ENCODE measurements at places on chromosomes 6 and 20. TPM values are rescaled to one million over a fixed set of nuclear protein-coding genes. Genes with fewer than 3 reads are reported as not detected.
A peak's percentile ranks its signal among the peaks of the same experiment; 100 is the strongest.

Gene MAVS
- total RNA-seq: 35.7 TPM

Gene OR2J2
- total RNA-seq: not detected

- DNase-seq: no peak
Observed at GRCh38 chr20:51070621-51071020, 47.7 kb upstream of the KCNG1 start.

- no peak for DNase-seq
Observed at GRCh38 chr6:8947900-8948299, 512.6 kb upstream of the SLC35B3 start.

Gene MYBL2
- 0.78 TPM for total RNA-seq

DNA sequence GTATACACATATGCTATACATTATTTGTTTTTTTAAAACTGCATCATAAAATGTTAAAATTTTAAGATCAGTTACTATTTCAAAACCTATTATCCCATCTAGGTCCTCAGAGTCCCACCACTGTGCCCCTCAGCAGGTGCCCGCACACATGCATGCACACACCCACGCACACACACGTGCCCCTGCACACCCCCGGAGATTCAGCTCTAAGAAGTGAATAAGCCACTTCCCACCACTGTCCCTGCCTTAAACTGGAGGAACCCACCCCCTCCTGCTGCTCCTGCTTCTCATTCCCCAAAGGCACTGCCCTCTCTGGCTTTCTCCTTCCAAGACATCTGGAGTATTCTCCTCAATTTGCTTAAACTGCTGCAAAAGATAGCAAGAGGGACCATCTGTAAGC lies 5.4 kb upstream of the FAM210B start:
- DNase-seq: no peak

GRCh38 chr20:11766961-11767360 lies 150.7 kb upstream of the BTBD3 start:
- no peak for DNase-seq

Gene ELOVL4
- total RNA-seq: 0.13 TPM

Gene TMEM217
- not detected for total RNA-seq

DNA sequence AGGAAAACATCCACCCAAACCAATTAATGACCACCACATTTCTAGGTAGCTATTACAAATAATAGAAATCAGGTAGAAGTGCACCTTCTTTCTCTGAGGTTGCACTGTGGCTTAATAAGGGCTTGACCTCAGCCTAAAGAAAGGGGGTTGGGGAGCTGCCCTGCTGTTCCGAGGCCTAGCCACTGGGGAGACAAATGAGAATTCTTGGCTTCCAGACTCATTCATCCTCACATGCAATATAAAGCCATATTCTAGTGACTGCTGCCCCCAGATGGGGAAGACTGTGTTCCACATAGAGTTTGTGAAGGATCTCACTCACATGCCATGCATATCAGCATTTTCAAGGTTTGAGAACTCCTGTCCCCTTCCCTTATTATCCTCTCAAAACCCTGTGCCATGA lies 22.9 kb downstream of the SAYSD1 start:
- DNase-seq: no peak

Gene CYB5R4
- total RNA-seq: 13.2 TPM

DNA sequence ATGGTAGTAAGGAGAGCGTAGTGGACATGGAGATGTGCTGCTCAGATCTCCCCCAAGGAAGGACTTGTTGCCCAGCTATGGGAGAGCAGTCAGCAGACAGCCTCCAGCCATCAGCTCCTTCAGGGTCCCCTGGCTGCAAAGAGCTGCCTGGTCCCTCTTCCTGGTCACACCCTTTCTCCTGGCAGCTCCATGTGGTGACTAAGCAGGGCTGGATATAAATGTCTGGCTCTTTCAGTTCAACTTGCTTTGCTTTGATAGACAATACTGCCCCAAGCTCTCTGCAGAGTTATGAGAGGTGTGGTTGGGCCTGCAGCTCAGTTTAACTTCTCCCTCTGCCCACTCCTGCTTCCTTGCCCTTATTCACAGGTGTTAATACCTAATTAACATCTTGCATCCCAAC lies 64.1 kb upstream of the DDR1 start:
- DNase-seq: no peak

DNA sequence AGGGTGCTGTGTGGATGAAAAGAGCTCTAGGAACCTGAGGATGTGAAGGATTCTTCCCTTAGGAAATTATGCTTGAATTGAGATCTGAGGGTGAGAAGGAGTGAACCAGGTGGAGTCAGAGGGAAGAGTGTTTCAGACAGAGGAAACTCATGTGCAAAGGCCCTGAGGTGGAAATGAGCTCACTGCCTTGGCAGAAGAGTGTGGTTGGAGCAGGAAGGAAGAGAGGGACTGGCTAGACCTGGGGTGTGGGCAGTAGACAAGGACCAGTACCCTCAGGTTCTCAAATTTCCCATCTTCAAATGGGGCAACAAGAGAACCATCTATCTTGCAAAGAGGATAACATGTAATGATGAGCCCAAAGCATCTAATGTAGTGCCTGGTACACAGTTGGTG lies 24.0 kb upstream of the GTSF1L start:
- DNase-seq: no peak

Gene SOBP
- 15.6 TPM for total RNA-seq

GRCh38 chr6:70811788-70812187 lies 144.1 kb downstream of the SMAP1 start:
- no peak for DNase-seq

Gene CYP39A1
- 4.7 TPM for total RNA-seq

DNA sequence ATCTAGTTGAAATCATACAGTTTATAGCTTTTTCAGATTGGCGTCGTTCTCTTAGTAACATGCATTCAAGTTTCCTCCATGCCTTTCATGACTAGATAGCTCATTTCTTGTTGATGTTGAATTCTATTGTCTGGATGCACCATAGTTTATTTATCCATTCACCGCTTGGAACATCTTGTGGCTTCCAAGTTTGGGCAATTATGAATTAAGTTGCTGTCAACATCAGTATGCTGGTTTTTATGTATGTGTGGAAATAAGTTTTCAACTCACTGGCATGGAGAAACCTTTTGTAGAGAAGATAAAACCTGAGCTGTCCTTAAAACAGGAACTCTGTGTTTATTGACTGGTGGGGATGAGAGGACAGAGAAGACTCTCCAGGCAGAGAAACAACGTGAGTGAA lies 248.0 kb downstream of the CDC5L start:
- no peak for DNase-seq

- DNase-seq: no peak
Observed at GRCh38 chr20:51523276-51524013, 19.1 kb downstream of the NFATC2 start.

Gene C20orf144
- total RNA-seq: not detected

GRCh38 chr20:10800288-10800687 lies 126.5 kb upstream of the JAG1 start:
- no peak for DNase-seq

DNA sequence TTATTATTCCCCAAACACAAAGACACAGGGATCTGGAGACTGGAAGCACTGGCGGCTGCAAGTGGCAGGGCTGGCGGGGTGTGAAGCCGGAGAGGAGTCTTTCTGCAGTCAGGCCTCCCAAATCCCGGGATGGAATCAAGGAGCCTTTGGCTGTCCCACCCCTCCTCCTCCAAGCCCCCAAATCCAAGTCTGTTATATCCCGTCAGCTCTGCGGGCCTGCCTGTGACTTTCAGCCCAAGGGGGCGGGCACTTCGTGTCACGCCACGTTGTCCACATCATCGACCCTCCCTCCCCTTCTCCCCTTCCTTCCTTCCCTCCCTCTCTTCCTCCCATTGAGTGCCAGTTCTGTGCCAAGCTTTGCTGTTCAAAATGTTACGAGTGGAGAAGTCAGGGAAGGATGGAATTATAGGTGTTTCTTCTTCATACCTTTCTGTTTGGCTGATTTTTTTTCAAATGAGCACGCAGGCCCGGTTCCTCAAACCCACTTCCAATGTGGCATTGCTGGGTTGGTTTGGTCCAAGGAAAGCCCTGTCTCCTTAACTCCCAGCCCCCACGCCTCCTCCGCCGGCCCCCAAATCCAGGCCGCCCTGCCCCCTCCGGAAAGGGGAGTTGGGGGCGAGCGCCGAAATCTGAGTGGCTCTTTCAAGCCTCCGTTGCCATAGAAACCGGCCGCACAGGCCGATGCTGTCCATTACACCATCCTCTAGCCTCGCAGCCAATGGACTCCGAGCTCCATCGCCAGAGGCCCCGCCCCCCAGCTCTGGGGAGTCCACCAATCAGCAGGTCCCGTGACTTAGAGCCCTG lies 12.7 kb downstream of the ZCCHC3 start:
- DNase-seq: peak; percentile 99

DNA sequence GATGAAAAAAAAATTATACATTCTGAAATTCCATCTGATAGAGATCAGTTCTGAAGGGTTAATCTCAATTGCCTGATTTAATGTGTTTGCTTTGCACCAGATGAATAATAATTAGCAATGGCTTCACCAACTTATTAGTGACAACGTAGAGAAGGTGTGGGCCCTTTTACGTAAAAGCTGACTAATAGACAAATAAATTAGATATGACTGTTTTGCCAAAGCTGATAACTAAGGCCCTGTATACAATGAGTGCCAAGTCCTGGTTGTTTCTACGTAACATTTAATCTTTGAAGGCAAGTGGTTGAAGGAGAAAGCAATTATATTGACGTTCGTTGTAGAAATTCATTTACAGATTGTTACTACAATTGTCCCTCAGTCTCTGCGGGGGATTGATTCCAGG lies 10.8 kb downstream of the SGK1 start:
- DNase-seq: no peak

DNA sequence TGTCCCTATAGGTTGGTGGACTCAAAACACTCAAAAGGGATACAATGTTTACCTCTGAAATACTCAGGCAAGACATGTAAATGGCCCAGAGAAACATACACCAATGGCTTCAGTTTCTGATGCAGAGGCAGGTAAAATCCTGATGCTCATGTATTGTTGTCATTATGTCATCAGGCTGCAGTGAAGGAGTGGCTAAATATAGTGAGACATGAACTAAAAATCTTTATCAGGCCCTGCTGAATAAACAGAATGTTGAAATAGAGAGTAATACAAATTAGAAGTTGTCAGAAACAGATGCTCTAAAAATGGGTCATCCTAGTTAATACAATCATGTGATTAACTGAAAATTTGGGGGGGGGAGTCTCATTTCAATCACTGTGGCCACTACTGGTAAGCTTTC lies 20.4 kb downstream of the PTPRK start:
- DNase-seq: no peak

DNA sequence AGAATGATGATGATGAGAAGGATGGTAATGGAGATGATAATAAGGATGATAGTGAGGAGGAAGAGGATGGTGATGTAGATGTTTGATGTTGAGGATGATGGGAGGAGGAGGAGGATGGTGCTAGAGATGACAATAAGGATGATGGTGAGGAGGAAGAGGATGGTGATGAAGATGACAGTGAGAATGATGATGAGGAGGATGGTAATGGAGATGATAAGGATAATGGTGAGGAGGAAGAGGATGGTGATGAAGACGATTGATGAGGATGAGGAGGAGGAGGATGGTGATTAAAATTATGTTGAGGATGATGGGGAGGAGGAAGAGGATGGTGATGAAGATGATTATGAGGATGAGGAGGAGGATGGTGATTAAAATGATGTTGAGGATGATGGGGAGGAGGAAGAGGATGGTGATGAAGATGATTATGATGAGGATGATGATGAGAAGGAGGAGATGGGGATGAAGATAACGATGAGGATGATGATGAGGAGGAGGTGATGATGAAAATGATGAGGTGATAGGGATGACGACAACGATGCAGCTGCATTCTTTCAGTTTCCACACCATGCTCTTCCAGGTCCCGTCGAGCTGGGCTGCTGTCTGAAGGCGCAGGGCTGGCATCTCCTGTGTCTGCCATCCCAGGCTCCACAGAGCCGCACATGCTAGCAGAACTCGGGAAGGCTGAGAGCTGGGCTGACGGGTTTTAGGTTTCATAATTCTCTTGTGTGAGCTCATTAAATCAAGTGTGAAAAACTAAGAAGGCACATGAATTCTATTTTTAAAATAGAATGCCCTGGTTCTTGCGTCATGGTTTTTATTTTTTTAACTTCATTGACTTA lies 274.9 kb downstream of the SMOC2 start:
- no peak for DNase-seq

- no peak for DNase-seq
Observed at GRCh38 chr6:439641-440167, 48.2 kb downstream of the IRF4 start.

DNA sequence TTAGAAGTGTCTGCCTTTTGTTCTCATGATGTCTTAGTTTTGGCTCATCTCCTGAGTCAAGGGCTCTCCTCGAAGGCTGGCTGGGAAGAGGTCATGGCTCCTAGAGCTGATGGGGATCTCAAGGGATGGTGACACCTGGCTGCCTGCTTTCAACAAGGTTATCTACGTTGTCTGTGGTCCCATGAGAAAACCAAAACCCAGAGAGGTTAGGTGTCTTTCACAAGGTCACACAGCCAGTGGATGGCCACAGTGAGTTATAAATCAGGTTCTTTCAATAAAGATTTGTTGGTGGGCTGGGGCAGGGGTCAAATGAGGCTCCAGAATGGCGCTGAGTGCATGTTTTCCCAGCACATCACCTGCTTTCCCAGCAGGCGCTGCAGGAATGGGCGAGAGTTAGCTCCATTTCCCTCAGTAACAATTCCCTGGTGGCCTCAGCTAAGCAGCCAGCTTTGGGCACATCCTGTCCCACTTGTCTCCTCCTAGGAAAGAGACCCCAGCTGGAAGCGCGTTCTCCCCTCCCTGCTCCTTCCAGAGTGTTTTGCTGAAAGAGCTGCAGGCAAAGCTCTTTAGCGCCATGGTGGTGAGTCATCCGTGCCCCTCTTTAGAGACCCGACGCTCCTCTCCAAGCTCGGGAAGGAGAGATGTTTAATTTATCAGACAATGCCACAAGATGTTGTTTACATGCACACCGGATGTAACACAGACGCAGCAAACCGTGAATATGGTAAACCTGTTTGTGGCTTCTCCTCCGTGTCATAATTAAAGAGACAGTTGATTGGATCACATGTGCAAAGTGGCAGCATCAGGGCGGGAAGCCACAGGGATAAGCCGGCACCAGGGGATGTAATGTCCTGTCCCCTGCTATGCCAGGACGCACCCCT lies 109.7 kb downstream of the LRFN2 start:
- no peak for DNase-seq

Gene BIRC7
- 0.22 TPM for total RNA-seq

Gene UBD
- total RNA-seq: 0.35 TPM

DNA sequence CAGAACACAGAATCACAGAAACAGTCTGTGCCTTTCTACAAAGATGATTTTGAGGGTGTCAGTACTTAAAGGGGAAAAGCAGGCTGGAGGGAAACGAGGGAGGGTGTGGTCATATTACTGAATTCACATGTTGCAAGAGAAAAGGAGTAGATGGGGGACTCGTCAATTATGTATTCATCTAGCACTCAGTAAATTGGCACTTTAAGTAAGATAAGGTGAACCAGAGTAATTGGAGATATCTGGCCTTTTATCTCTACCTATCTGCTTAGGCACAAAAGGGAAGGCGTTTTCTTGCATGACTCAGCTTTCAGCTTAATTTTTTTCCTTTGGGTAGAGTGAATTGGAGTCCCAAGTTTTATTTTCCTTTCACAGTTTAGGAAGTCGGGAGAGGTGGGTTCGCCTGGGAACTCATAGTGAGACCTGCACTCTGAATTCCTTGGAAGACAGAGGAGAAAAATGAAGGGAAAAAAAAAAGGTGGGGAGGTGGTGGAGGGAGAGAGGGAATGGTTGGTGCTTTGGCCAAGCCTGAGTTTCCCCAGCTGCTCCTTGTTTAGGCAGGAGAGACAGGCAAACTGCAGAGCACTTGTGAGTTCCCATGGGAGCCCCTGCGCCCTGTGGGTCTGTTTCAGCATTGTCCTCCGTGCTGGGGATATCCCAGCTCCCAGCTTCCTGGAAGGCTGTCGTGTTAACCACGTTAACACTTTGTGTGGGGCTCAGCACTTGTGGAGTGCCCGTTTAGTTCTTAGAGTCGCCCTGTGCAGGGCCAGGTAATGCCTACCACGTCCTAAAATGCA lies 19.7 kb upstream of the GTSF1L start:
- no peak for DNase-seq

All from Right ventricle myocardium superior (tissue), 1 donor.